Stimulated activated CD8-positive, alpha-beta memory T cell treated with anti-CD3 and anti-CD28 coated beads, Interleukin-15, amount 100 ng/mL, for 4 hours (primary cell): ENCODE measurements at places on chromosomes 3 and 15.

- DNase-seq, result no peak
Observed at GRCh38 chr3:119647171-119647570, 13.2 kb downstream of the POPDC2 start.

DNA sequence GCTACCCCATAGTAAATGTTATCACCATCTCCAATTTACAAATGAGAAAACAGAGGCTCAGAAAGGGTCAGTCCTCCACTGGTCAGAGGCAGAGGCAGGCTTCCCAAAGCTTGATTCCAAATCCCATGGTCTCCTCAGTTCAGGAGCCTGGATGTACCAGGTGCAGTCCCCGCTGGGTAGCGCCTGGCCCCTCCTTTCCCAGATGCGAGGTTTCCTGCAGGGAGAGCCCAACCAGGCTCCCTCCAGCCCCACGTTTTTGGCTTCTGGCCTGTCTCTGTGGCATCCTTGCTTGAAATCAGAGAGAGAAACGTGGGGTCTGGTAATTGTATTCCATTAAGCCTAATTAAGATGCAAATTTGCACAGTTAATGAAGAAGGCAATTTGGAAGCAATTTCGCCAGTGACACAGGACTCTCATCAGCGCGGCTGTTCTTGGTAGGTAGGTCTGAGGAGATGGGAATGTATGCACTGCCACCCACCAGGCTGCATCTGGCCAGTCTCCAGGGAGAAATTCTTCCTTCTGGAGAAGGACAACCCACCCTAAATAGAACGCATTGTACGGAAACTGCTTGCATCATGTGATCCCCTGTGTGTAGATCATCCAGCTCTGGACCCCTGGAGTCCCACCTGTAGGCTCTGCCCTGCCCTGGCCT is 50.5 kb downstream of the HRH1 start:
- DNase-seq, result no peak

DNA sequence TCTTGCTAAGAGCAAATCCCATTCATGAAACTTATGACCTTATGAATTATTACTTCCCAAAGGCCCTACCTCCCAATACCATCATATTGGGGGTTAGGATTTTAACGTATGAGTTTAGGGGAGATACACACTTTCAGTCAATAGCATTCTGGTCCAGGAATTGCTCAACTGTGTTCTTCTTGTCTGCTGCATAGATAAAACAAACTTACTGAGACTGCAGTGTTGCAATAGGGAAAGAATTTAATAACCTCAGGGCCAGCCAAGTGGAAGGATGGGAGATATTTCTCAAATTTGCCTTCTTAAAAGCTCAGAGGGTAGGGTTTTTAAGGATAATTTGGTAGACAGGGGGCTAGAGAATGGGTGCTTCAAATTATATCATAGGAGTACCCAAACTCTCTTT is 625.8 kb downstream of the OTOL1 start:
- no peak for DNase-seq

GRCh38 chr3:172307141-172307560 is 141.1 kb downstream of the GHSR start:
- no peak for DNase-seq

GRCh38 chr15:45425135-45425534 is 46.8 kb upstream of the GATM start:
- DNase-seq, result no peak

GRCh38 chr3:16900779-16901440 is 16.2 kb downstream of the PLCL2 start:
- no peak for DNase-seq

GRCh38 chr3:45412763-45413162 is 24.4 kb downstream of the LARS2 start:
- DNase-seq, result no peak

GRCh38 chr15:101178479-101178878 is 73.4 kb downstream of the CHSY1 start:
- no peak for DNase-seq

- DNase-seq, result no peak
Observed at GRCh38 chr3:153756816-153757215, 364.4 kb upstream of the ARHGEF26 start.

DNA sequence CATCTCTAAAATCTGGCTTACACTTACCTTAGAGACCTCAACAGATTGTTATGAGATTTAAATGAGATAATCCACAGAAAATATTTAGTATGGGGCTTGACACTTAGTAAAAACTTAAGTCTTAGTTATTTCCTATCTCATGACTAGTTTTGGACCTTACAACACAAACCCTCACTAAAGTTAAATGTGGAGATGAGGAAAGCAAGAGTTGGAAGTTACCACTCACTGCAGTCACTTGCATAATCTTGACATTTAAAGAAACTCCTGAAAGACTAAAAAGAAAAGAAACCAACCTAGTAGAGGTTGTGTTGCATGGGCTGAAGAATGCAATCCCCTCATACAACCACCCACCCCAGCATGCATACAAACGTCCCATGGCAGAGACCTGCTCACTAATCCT is 40.1 kb downstream of the ITGB5 start:
- DNase-seq, result no peak

DNA sequence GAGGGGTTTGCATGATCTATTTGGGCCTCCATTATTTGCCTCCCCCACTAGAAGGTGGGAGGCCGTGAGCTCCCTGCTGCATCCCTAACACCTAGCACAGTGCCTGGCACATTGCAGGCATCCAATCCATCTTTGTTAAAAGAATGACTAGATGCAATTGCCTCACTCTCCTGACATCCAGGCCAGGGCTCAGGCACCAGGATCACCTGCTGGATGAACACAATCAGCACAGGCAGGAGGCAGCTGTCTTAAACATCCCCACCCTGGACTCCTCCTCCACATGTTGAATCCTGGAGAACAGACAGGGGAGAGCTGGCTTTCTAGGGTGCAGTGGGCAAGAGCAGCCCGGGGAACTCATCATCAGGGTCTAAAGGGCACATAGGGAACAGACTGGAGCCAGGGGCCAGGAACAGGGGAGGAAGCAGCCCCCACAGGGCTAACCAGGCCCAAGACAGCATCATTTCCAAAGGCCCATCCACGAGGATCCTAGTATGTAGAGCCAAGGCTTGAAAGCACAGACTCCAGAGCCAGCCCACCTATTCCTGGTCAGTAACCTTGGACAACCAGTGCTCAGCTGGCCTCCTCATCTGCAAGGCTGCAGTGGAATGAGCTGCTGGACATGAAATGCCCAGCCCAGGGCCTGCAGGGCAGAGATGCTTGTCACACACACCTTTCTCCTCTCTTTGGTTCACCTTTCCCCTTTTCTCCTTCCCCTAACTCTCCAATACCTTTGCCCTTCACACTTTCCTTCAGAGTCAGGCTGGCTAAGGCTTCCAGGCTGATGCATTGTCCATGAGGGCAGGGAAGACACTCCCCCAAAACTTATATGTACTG is 254.4 kb upstream of the TLE3 start:
- no peak for DNase-seq

DNA sequence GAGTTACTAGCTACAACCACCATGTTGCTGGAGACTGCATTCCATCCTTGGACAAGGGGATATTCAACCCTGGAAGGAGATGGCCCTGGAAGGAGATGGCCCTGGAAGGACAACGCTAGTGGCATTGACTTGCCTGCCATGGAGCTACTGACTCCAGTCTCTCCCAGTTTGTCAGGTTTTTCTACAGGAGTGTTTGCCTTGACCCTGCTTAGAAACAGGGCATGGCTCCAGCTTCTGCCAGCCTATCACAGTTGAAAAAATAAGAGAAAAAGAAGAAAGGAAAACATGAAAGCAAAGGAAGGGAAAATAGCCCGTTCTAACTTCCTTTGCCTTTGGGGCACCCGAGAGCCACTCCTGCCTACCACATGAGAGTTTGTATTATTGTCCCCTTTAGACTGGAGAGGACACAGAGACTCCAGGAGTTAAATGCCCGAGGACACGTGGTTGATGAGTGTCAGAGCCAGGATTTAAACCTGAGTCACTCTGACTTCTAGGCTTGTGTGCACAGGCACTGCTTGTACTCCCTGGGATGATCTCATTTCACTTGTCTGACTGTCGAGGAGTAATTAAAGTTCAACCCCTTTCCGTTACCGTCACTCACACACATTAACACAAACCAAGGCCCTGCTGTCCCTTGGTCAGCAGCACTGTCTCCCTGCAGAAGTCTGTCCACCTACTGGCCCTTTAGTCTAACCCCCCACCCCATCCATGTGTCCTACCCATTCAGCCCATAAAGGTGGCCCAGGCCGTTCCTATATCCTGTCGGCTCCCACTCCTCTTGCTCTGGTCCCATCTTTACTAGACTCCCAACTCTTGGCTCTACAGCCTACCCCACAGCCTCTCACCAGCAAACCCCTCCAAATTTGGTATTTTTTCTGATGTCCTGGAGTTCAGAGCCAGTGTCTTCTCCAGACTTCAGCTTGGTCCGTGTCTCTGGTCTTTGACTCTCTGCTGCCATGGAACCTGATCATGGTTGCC is 46.1 kb downstream of the C2CD4A start:
- DNase-seq, result no peak

DNA sequence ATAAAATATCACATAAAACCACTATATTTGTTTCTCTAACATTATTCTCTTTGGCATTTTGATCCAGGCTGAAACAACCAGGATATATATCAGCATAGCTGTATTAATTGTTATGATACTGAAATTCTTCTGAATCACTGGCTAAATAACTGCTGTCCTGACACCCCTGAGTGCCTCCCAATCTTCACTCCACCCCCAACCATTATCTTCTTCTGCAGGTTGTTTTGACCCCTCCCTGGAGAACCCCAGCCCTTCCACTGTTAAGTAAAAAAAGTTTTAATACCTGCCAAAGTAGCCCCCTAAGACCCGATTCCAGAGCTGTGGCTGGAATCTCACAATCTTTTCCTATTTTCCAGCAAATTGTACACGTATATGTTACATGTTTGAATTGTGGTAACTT is 124.1 kb downstream of the DNAH12 start:
- DNase-seq, result no peak

- DNase-seq, result no peak
Observed at GRCh38 chr15:82677720-82678323, 30.7 kb upstream of the CPEB1 start.

DNA sequence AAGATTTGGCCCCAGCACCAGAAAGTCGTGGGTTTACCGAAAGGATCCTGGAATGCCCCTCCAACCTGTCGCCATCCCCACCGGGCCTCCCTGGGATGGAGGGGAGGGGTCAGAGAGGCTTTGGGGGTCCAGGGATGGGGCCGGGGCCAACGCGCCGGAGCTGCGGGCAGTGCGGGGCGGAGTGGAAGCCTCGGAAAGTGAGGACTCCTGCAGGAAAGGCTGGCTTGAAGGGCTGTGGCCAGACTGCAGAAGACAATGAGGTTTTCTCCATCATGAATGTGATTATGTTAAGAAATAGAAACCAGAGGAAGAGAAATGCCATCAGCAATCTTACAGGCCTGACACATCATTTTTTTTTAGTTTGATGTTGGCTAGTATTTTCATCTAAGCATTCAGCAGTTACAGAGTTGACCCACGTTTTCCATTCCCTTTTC is 738 bp downstream of the YEATS2 start:
- no peak for DNase-seq

DNA sequence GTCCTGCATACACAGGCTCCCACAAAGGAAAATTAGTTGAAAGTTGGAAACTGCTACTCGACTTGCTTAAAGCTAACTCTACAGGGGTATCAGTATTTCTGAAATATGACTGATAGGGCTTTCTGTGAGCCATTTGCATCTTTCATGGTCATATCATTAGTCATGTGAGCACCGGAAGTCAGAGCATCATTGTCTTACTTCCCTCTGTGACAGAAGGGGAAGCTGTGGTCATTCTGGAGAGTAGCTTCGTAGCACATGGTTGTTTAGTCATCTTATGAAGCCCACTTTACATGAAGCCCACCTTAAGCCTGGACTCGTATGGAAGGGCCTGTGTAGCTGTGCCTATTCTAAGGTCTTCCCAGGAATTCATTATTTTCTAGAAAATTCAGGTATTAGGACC is 69.0 kb downstream of the COL6A5 start:
- DNase-seq, result no peak

GRCh38 chr3:69129531-69129930 is 7.1 kb upstream of the LMOD3 start:
- DNase-seq, result no peak

GRCh38 chr3:26484140-26484539 is 138.4 kb upstream of the LRRC3B start:
- no peak for DNase-seq

DNA sequence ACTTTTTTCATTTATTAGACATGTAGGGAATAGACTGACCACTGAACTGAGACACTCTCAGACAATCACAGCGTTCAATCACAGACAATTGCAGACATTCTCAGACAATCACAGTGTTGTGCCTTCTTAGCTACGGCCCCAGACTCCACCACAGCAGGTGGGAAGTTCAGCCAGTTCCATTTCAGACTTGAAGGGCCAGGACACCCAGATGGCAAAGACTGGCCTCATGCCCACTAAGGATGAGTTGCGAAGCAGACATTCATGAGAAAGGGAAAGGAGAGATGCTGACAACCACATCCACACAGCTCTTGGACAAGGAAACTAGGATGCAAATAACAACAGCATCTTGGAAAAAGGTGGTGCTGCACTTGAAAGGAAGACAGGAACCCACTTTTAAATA is 21.9 kb upstream of the ALDH1L1 start:
- DNase-seq, result no peak

DNA sequence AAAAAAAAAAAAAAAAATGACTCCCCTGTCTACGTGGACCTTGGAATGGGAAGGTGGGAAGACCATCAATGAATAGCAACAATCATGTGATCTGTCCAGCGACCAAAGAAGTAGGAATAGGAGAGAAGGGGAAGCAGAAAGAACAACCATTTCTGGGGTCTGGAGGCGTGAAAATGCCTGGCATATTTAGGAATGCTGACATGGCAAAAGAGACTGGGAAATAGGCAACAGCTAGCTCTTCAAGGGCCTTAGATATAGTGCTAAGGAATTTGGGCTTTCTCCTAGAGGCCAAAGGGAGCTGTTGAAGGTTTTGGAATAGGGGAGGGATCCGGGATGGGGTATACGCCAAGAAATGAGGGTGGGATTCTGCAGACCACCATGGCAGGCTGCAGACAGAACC is 5.9 kb downstream of the SLC22A13 start:
- DNase-seq, result no peak

DNA sequence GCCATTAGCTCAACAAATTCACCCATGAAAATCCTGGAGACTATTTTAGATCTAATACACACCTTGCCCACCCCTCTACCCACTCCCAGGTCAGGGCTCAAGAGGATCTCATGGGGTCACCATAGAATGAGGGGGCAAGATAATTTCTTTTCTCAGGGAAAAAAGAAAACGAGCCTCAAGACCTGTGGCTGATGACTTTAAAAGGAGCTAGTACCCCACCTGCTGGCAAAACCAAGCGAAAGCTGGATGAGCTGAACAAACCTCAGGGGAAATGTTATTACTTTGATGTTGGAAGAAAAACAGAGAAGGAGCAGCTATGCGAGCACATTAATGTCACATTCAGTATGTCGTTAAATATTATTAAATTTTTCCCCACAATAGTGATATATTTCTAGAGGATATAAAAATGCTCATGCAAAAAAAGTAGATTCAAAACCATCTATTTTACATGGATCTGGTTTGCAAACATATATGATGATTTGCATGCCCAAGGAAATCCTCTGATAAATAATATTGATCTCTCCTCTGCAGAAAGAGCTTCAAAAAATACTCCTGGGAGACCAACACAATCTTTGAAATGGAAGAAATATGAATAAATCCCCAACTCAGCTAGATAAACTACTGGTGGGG is 37.7 kb downstream of the PLD1 start:
- no peak for DNase-seq
